ENCODE measurements at places on chromosomes 11 and 22.

GRCh38 chr11:15839061-15839460 is 517.3 kb downstream of the SOX6 start:
- DNase-seq: no peak

DNA sequence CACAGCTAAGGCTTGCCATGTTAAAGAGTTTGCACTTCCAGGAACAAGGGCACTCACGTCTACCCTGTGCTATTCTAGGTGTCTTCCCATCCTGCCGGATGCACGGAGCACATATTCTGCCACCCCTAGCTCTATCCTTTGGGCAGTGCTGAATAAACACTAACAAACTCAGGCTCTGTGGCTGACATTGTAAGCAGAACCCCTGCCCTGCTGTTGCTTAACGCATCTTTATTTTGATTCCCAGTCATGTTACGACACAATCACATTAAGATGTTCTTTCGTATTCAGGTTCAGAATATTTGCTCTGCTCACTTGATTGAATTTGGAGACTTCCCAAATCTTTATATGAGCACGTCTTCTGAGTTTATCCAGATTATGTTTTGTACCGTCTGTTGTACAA is 3.7 kb upstream of the HDHD5 start:
- no peak for DNase-seq

DNA sequence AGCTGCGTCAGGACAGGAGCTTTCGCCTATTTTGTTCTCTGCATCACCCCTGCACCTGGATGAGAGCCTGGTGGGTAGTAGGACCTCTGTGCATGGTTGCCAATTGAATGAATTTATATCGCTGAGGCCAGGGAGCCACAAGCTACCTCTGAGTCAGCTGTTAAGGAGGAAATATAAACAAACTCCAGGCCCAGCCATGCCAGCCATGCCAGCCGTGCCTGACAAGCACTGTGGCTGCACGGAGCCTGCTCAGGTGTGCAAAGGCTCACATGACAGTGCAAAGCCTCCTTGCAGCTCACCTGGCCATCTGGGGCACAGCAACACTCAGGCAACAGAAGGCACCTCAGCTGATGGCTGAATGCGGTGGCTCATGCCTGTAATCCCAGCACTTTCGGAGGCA is 33.7 kb upstream of the LINC01488 start:
- no peak for DNase-seq

DNA sequence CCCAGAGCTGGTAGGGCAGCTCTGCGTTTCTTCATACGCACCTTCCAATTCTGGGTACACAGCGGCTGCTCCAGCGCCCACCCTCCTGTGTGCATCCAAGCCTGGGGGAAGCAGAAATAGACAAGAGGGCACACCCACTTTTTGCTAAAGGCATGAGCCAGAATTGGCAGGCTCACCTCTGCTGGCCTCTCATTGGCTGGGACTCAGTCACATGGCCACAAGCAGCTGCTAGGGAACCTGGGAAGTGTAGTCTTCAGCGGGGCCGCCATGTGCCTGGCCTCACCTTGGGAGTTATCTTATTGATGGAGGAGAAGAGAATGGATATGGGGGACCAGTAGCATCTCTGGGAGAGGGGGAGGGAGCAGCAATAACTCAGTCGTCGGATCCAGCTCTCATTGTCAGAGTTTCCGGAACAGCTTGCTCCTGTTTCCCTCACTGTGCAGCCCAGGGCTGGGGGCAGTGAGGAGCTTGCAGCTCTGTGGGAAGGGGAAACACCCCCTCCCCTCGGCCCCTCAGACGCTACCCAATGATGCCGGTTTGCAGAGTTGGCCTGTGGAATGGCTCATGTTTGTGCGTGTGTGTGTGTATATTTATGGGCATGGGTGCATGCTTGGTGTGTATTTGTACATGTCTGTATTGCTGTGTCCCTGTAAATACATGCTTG is 11.8 kb upstream of the MIEF1 start:
- peak; percentile 23 for DNase-seq

GRCh38 chr11:125251214-125251545 is 86.6 kb downstream of the PKNOX2 start:
- no peak for DNase-seq

GRCh38 chr22:38262051-38262795 is 10.6 kb downstream of the TMEM184B start:
- DNase-seq: no peak

GRCh38 chr11:73428699-73429098 is 52.5 kb downstream of the RELT start:
- DNase-seq: no peak

DNA sequence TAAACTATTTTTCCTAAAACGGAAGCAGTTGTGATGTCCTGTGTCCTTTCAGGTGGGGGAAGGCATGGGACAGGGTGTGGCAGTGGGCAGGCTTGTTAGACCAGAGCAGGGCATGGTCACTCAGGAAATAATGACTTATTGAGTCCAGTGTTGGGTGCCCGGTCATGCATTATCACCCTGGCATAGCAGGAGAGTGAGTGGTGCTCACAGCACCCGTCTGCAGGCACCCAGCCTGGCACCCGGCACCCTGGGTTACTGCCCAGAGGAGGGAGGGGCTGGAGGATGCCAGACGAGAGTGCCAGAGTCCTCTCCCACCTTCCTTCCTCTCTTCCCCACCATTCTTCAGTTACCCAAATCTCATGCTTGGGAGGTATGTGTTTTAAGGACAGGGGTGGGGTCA is 59.1 kb downstream of the ST3GAL4 start:
- DNase-seq: no peak

DNA sequence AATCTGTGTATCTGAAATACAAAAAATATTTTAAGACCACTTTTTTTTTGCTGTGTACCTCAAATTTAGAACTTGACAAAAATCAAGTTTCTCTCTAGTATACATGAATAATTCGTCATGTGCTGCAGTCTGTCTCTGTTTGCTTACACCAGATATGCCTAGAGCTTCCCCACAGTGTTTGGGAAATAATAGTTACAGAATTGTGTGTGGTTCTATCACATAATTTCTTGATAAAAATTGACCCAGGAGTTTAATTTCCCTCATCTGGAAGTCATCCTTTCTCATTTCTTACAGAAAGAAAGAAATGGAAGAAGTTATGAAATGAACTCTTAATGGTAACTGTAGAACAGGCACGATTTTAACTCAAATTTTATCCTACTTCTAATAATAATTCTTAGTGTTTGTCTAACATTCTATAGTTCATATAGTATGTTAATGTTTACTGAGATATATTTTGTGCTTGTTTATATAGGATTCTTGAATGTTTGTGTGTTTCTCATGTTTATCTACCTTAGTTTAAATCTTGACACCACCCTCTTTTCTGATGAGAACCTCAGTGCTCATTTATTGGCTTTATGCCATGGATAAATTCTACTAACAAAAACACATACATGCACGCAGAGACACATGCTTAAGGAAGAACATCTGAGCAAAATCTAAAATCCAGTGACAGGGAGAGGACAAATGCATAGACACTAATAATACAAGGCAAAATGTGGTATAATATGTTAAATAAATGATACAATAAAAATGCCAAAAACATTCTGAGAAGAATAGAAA is 61.4 kb upstream of the CTSC start:
- no peak for DNase-seq

DNA sequence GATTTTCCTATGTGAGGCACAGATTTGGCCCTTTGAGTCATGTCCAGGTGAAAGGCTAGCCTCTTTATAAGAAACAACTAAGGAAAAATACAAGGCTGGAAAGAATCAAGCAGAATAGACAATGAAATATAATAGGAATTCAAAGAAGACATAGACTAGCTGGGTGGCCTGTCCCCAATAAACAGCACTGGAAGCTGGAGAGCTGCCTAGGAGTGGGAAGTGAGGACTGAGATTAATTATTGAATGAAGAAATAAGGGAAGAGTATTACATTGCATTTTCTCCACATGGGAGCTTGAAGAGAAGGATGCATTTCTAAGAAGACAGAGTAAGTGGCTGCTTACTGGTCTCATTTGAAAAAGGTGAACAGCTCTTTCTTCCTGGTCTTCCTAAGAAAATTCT is 100.0 kb downstream of the CCDC34 start:
- no peak for DNase-seq

DNA sequence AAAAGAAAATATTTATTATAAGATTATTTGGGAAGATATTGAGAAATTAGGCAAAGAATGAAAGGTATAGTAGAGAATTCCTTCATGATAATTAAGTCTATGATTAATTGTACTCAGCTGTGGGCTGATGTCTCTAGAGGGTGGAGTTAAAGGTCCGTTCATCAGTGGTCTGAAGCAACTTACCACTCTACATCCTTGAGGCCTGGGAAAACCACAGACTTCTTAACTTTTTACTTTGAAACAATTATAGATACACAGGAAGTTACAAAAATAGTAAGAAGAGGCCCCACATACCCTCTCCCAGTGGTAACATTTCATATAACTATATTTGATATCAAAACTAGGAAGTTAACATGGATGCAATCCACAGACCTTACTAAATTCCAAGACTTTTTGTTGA is 167.0 kb upstream of the NECTIN1 start:
- DNase-seq: no peak

GRCh38 chr11:112582366-112582765 is 321.7 kb upstream of the PLET1 start:
- no peak for DNase-seq

- DNase-seq: no peak
Measured at GRCh38 chr11:115463606-115464005, 40.6 kb downstream of the CADM1 start.

GRCh38 chr11:131468565-131468964 is 98.2 kb downstream of the NTM start:
- DNase-seq: no peak

DNA sequence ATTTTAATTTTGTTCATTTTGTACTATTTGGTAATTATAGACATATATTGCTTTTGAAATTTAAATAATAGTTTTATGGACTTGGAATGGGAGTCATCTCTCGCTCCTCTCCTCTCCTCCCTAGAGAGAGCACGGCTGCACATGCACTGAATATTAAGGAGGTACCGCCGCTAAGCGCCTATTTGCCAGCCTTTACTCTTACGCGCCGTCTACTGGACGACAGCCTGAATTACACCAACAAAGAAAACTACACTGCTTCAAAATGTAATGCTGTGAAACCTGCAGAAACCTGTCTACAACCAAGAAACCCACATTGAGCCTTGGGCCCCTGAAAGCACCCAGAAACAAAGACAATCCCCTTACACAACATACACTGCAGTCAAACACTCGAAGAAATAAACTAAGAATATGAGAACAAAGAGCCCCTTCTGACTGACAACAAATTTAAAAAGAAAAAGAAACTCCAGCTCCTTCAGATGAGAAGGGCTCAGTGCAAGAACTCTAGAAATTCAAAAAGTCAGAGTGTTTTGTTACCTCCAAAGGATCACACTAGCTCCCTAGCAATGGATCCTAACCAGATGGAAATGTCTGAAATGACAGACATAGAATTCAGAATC is 737.2 kb downstream of the LRRC4C start:
- no peak for DNase-seq

- DNase-seq: no peak
Measured at GRCh38 chr22:50104141-50104544, 14.3 kb downstream of the MOV10L1 start.

DNA sequence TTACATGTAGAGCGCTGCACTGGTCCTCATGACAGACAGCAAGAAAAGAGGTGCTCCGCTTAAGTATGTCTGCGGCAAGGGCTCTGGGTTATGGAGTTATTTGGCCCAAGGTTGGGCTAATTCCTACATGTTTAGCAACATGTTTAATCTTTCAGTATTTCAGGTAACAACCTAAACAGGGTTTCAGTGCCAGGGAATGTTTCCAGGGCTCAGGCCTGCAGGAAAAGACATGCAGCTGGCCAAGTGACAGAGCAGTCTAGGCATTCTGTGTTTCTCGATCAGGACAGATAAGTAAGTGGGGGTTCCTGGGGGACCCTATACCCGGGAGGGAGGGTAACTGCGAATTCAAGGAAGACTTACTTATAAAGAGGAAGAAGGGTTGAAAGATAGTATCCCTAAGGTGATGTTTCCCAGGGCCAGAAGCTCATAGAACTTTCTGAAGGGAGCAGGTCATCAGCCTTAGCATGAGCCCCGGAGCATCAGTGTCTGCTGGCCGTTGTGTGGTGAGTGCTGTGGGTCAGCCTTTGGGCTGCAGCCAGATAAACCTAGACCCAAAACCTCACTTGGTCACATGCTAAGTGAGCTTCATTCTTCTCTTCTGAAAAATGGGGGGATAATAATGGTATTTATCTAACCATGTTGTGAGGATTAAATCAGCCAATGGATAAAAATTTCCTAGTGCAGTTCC is 18.4 kb downstream of the KCNJ5 start:
- no peak for DNase-seq

DNA sequence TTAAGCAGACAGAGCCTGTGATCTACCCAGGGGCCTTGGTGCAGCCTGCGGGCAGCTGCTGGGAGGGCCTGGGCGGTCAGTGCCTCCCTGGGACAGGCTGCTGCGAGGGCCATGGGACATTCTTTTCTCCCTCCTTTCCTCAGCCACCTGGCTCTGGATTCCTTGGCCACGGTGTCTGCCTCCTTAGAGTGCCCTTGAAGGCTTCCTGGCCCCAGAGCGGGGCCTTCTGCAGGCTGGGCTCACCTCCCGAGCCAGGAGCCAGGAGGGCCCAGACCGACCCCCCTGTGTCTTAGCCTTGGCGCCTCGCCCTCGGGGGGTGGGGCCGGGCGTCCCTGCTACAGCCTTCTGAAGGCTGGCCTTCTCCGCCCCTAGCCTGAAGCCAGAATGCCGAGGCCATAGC is 231.2 kb downstream of the TBC1D22A start:
- no peak for DNase-seq

DNA sequence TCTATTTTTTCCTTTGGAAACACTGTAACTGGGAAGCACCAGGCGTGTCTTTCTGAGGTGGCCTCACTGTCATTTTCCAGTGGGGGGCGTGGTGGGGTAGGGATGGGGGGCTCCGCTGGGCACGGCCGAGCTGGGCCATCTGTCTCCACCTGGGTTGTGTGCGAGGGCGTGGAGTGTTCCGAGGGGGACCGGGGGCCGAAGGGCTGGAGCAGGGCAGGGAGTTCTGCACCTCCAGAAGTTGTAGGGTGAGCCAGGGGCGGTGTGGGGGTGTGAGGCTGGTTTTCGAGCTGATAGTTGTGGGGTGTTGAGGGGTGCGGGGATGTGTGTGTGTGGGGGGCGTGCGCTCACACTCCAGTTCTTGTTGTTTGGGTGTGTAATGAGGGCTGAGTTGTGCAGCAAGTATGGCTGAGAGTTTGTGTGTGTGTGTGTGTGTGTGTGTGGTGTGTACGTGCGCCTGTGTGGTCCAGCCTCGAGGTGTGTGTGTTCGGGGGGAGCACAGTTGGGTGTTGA is 10.8 kb downstream of the YPEL4 start:
- no peak for DNase-seq
